ENCODE measurements at places on chromosomes 6 and 20.

GRCh38 chr6:57329933-57330332, 12.5 kb downstream of the PRIM2 start:
- no peak for DNase-seq

DNA sequence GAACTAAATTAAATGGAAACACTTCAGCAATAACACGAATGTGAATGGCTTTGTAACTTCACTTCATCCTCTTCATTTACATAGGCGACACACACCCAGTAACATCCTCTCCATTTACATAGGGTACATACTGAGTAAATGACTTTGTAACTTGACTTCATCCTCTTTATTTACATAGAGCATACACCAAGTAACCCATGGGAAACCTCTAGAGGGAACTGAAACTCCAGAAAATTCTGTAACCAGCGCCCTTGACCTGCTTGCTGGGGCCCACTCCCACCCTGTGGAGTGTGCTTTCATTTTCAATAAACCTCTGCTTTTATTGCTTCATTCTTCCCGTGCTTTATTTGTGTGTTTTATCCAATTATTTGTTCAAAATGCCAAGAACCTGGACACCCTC, 81.6 kb upstream of the OPRM1 start:
- DNase-seq = no peak

GRCh38 chr6:157207521-157208076, 115.7 kb downstream of the TMEM242 start:
- no peak for DNase-seq

DNA sequence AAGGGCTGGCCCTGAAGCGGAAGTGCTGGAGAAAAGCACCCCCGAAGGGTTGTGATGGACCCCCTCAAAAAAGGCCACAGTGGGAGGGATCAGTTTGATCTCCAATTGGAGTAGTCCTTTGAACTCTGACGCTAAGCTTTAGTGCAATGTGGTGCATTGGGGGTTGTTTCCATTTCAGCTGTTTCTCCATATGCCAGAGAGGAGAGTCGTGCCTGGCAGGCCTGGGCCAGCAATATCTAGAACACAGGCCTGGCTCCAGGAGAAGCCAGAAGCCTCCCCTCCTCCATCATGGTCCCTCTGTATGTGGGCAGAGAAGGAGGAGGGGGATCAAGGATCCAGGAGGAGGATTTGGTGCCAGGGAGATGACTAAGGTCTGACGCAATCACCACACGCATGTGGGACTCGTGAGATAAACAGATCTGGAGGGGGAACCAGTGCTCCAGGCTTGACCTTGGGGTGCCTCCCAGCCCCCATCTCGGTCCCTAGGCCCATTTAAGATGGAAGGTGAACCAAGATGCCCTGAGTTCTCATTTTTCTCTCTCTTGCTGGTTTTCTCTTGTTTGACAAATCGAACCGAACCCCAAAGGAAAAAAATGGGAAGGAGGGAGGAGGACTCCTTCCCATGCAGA, 517.4 kb upstream of the JARID2 start:
- no peak for DNase-seq

DNA sequence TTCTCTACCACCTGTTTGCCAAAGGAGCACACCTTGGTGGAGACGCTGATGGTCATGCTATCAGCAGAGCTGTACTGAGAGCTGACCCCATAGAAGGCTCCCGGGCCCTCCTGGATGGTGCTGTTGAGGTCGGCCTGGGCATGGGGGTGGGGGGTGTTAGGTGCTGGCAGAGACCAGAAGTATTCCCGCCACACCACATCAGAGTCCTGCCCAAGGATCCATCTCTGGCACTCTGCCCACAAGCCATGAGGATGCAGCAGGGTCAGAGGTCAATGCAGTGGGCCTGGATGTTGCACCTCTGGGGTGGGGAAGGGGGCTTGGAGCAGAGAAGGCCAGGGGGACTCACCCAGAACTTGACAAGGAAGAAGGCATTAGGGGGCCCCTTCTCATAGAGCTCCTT, 7.4 kb downstream of the RPL10A start:
- no peak for DNase-seq

- no peak for DNase-seq
Observed at GRCh38 chr20:50547964-50548363, 37.8 kb downstream of the PTPN1 start.

DNA sequence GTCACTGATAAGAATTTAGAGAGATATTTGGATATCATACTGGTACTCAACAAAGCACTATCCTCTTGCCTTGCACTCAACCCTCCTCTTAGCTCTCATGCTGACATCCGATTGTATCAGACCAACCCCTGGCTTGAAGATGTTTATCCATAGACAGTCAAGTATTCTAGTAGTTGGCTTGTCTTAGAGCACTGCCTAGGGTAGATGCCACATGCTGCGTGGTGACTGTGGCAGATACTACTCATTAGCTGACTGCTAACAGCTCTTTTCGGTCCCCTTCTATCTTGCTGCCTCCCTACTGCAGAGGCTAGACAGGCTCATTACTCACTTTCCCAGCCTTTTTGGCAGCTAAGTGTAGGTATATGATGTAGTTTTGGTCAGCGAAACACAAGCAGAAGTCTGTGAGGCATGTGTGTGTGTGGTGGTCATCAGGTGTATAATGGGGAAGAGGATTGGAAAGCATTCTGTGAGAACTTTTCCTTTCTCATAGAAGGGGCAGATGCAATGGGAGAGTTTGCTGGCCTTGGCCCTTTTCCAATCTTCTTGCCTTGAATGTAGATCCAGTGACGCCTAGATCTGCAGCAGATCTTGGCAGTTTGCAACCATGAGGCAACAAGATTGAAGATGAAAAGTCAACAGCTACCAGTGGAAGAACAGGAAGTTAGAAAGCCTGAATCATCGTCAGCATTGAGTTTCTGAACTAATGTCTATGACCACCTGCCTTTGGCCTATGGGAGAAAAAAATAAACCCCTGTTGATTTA, 4.4 kb upstream of the IFNGR1 start:
- no peak for DNase-seq

DNA sequence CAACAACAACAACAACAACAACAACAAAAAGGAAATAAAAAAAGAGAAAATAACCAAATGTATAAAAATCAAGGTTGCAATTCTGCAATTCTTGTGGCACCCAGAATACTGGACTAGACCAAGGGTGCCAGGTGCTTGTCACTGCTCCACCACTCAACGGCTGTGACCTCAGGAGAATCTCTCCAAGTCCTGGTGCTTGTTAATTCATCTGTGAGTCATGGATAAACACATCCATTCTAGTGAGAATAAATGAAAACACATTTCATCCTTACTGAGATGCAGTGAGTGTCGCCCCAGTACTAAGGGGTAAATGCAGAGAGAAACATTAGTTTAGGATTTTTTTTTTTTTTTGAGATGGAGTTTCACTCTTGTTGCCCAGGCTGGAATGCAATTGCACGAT, 32.0 kb downstream of the HLA-C start:
- DNase-seq = no peak

DNA sequence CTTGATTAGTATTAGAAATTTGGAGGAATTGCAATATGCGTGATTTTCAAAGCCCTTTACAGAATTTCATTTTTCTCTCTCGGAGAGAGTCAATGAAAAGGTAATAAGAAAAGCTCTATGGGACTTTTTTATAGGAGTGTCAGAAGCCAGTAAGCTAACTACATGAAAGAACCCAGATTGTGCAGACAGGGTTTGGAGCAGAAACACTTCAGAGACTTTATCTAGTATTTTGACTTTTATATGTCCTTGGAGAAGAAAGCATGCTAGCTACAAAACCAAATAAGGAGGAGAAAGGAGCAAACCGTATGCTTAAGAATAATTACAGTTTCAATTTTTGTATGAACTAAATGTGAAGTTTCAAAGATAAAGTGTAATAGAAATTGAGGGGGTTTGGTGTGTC, 141.7 kb downstream of the C6orf58 start:
- DNase-seq = no peak

GRCh38 chr6:23454080-23454976, 671.7 kb upstream of the NRSN1 start:
- DNase-seq = no peak

All from nucleus accumbens (tissue), 56 donors.